ENCODE measurements at places on chromosomes 1 and 21.

- no peak for DNase-seq
Measured at GRCh38 chr21:35528116-35529042, 479.3 kb upstream of the RUNX1 start.

DNA sequence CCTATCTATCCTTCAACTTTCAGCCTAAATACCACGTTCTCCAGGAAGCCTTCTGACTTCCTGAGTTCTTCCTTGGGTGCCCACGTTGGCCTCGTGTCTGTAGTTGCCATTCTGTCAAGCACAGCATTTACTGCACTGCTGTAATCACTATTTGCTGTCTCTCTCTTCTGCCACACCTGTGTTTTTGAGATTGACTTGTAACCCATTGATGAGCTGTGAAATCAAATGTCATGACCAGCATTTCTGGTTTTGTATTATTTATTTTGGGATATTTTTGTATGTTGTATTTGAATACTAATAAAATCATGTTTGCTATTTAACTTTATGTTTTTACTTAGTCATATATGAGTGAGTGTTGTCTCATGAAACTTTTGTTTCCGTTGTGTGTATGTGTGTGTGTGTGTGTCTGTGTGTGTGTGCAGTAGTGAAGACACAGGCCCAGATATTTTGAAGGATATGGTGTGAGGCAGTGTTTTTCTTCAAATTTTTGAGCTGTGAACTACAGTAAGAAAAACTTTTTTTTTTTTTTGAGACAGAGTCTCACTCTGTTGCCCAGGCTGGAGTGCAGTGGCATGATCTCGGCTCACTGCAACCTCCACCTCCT, 126.2 kb upstream of the SERBP1 start:
- no peak for DNase-seq

- peak; percentile 88 for DNase-seq
Measured at GRCh38 chr21:32612075-32612998, at the start of gene CFAP298. Gene CFAP298, minus strand, starts transcription at chr21:32612377. Its CDS starts 134 bp downstream, at chr21:32612243.

- DNase-seq: no peak
Measured at GRCh38 chr21:39014747-39015146, 168.5 kb downstream of the PSMG1 start.

- no peak for DNase-seq
Measured at GRCh38 chr1:185268352-185268751, 48.7 kb downstream of the IVNS1ABP start.

DNA sequence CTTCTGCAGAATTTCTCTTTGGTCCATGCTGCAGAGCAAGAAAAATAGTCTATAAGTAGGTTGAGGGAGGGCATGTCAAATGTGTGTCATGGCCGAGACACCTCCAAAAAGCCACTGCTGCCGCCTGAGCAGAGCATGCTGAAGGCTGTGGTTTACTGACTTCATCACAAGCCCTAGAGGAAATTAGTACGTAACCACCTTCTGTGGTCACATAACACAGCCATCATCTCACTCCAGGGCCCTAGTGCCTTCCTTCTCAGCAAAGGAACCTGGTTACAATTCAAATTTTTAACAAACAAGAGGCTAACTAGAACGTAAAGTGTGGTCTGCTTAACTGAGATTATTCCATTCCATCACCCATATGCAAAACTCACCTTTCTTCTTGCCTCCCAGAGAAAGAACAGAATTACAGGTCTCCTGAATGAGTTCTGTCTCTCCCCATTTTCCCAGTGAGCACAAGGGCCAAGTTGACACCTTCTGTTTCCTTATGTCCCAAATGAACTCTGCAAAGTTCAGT, at the start of gene PTPN22:
PTPN22 (minus strand) TSS at position 116 of the 517 bp plus-strand sequence.
- DNase-seq: no peak

GRCh38 chr1:194570476-194570875, 1384.1 kb upstream of the B3GALT2 start:
- DNase-seq: no peak
